Right ventricle myocardium superior (tissue), 1 donor: ENCODE measurements at places on chromosomes 1 and 21. TPM values are rescaled to one million over a fixed set of nuclear protein-coding genes. Genes with fewer than 3 reads are reported as not detected.

- DNase-seq: no peak
Measured at GRCh38 chr1:168963601-168964000, 142.9 kb upstream of the ATP1B1 start.

DNA sequence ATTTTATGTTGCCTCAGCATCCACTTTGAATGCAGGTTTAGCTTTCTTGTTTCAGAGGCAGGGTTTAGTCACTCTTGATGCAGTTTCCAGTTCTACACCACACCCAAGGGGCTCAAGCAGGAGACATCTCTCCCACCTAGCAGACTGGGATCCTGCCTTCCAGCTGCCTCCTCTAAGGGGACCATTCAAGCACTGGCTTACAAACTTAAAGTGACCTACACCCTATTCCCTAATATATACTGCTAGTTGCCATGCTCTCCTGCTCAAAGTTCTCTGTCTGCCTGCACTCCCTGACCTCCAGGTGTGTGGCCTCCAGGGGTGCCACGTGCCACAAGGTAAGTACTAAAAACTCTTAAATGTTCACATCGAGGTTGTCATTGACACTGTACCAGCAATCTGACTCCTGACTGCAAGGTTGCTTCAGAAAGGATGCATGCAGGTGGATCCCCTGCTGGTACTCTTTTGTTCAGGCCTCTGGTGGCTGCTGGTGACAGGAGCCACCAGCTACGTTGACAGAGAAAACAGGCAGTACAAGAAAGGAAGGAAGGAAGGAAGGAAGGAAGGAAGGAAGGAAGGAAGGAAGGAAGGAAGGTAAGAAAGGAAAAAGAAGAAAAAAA is 185.9 kb downstream of the COQ8A start:
- no peak for DNase-seq

GRCh38 chr1:12189328-12189682 is 22.5 kb downstream of the TNFRSF1B start:
- no peak for DNase-seq

DNA sequence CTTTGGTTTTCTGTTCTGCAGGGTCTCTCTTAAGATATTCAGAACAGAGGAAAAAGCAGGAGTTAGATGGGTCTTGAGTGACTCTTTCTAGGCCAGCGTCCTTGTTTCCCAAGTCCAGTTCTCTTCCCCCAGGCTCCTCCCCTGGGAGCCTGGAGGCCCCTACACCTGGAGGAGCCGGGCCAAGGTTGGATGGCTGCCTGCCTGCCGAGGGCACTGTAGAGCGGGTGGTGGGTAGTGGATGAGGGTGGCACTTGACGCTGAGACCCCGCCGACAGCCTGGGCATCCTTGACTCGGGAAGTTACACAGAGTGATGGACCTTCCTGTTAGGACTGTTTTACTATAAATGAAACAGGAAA is 17.4 kb upstream of the KANK4 start:
- no peak for DNase-seq

DNA sequence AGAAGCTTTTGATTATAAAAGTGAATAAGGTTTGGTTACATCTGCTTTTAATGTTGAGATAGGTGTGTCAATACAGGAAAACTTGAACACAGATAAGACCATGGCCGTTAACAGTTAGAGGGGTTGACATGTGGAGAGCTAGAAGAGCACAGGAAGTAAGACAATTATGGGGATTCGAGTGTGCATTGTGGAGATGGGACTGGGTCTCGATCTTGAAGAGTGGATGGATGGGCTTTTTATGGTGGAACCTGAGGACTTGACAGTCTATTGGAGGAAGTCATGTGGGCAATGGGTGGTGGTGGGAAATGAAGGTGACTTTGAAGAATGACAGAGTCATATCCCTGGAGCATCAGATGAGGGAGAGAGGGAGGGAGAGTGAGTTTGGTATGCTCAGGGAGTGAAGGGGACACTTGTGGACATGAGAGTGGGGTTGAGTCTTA is 12.1 kb downstream of the DYRK1A start:
- DNase-seq: no peak

GRCh38 chr21:29645666-29646553 is 293.9 kb downstream of the GRIK1 start:
- DNase-seq: no peak

- peak; percentile 68 for DNase-seq
Measured at GRCh38 chr1:3453891-3454810, at the start of gene ARHGEF16. ARHGEF16 (plus strand) TSS chr1:3454665; CDS start chr1:3463085, 8,420 bp downstream.

- DNase-seq: peak; percentile 75
Measured at GRCh38 chr21:38913120-38913892, 107.6 kb downstream of the ETS2 start.

- no peak for DNase-seq
Measured at GRCh38 chr1:23695667-23696066, 4.1 kb downstream of the RPL11 start.

DNA sequence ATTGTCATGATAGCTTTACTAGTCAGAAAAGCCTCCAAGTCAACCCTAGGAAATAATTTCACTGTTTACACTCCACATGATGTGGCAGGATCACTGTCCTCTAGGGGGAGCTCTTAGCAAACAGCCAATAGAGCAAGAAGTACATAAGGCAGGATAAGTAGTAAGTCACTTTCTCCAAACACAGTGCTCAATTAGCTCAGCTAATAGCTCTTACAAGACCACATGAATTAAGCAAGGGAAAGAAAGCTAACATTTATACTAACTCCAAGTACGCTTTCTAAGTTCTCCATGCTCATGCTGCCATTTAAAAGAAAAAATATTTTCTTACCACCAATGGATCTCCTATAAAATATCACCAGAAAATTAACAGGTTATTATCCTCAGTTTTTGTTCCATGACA is 66.9 kb upstream of the LRIF1 start:
- no peak for DNase-seq

- no peak for DNase-seq
Measured at GRCh38 chr1:174914991-174915390, 84.8 kb upstream of the CACYBP start.

- peak; percentile 33 for DNase-seq
Measured at GRCh38 chr21:46424039-46424591, 34.6 kb upstream of the DIP2A start.

- no peak for DNase-seq
Measured at GRCh38 chr21:35149698-35150097, 100.6 kb upstream of the RUNX1 start.

DNA sequence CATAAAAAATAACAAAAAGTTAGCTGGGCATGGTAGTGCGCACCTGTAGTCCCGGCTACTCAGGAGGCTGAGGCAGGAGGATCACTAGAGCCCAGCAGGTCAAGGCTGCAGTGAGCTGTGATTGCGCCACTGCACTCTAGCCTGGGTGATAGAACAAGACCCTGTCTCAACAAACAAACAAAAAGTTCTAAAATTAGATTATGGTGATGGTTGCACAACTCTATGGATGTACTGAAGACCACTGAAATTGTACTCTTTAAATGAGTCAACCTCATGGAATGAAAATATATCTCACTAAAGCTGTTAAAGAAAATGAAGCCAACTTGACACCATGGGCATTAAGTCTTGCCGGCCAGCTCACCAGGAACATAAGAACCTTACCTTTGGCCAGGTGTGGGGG is 9.1 kb downstream of the MRAP start:
- DNase-seq: no peak

DNA sequence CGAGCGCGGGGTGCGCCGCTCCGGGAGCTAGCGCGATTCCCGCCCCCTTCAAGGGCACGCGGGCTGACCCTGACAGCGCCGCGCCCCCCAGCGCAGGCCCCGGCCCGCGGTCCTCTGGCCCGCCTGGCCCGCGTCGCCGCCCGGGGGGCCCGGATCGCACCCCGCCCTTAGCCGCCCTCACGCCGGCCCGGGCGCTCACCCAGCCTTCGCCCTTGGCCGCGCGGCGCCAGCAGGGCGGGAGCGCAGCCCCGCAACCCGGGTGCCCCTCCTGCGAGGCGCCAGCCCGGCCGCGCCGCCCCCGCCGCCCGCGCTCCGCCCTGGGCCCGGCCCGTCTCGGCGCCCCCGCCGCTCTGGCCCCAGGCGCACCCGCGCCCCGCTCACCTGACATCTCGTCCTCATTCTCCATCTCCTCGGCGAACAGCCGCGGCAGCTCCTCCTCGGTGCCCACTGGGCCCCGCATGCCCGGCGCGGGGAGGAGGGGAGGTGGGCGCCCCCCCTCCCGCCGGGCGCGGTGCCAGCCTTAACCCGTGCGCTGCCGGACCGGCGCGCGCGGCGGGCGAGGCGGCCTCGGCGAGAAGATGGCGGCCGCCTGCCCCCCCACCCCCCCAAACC is 451 bp downstream of the CHD5 start:
- DNase-seq: no peak

DNA sequence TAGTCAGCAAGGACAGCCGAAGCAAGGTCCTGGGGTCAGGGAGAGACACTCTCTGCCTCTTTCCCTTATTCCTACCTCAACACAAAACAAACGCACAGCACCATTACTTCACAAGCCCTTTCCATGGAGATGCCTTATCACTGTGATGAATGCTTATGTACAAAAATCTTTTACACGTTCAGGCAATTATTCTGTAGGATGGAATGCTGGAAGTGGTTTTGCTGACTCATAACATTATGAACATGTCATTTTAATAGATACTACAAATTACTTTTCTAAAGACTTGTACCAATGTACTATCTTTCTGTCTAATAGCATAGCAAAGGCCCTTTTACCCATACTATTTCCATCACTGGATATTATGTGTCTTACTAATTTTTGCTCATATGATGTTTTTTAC is 98.4 kb downstream of the TTLL7 start:
- no peak for DNase-seq

GRCh38 chr1:110056776-110057175 is 13.7 kb downstream of the ALX3 start:
- DNase-seq: no peak

DNA sequence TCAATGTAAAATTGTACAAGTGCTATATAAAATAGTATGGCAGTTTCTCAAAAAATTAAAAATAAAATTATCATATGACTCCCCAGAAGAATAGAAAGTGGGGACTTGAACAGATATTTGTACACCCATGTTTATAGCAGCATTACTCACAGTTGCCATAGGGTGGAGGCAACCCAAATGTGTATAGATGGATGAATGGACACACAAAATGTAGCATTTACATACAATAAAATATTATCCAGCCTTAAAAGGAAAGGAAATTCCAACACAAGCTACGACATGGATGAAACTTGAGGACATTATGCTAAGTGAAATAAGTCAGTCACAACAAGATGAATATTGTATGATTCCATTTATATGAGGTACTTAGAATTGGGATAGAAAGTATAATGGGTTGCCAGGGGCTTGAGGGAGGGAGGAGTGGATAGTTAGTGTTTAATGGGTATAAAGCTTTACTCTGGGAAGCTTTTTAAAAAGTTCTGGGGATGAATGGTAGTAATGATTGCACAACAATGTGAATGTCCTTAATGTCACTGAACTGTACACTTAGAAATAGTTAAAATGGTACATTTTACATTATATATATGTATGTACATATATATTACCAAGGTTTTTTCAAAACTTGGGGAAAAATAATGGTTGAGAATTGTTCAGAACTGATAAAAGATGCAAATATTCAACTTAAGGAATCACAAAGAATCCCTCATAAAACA is 53.0 kb upstream of the ADORA3 start:
- DNase-seq: no peak

- no peak for DNase-seq
Measured at GRCh38 chr1:178262120-178262500, 168.2 kb downstream of the RASAL2 start.

- no peak for DNase-seq
Measured at GRCh38 chr1:248787430-248787829, 31.9 kb upstream of the LYPD8 start.

GRCh38 chr1:174938281-174939007 is 61.3 kb upstream of the CACYBP start:
- no peak for DNase-seq

DNA sequence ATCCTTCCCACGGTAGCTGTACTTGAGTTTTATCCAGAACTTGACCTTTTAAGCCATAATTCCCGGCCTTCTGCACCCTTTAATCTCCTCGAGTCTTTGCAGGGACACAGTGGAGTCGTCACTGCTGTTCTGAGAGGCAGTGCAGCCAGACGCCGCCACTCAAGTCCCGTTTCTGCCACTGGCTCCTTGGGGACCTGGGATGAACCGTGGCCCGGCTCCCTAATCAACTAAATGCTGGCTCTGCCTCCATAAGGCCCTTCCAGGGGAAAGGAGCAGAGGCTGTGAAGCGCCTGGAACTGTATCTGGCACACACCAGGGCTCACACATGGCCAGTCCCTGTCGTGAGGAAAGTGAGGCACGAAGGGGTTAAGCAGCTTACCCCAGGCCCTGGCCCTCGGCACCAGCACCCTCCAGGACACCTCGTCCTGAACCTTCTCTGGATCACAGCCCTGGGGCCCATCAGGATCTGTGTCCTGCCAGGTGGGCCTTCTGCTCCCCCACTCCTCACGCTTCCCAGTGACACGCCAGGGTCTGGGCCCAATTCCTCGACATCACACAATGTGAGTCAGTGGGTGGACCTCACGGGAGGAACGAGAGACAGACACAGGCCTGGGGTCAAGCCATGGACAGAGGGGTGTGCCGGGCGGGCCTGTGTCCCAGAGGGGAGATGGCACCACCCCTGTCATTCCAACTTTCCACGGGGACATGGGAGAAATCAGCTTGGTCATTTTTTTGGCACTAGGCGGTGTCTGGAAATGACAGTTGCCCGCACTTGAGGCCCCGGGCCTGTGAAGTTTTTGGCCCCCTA is 23.5 kb upstream of the C1orf174 start:
- peak; percentile 21 for DNase-seq

- DNase-seq: no peak
Measured at GRCh38 chr1:26283279-26283853, 3.5 kb downstream of the SH3BGRL3 start.

Gene TNFRSF4
- 2.1 TPM for total RNA-seq

Gene IGSF3
- 17.5 TPM for total RNA-seq

Gene SPTA1
- not detected for total RNA-seq

Gene EXTL1
- 11.9 TPM for total RNA-seq

Gene MCOLN2
- 0.27 TPM for total RNA-seq

Gene LCE1D
- not detected for total RNA-seq

Gene OR2T29
- total RNA-seq: not detected

Gene GJA5
- 8.1 TPM for total RNA-seq

Gene LIPI
- not detected for total RNA-seq

Gene CD53
- total RNA-seq: 12.3 TPM

Gene SHISA4
- total RNA-seq: 162 TPM
